ENCODE measurements at places on chromosomes 5 and 9. TPM values are rescaled to one million over a fixed set of nuclear protein-coding genes. Genes with fewer than 3 reads are reported as not detected.
A peak's percentile ranks its signal among the peaks of the same experiment; 100 is the strongest.

DNA sequence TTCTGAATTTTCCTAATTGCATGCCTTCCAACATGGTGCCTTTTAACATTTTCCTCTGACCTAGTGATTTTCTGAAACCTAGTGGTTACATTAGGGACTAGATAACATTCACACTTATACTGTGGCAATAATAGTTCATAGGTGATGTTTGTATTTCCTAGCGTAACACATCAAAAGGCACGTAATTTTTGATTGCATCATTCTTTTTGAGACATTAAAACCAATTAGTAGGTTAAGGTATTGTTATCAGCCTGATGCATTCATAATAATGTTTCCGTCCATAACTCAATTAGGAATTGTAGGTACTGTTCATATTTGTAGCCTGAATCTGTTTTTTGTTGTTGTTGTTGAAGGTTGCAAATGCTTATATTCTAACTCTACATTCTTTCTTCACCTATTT, 192.4 kb downstream of the ANXA1 start:
- no peaks in the 10 kb centered on the region for H3K27me3 ChIP-seq
- no peak overlapping the region for H3K27ac ChIP-seq
- DNase-seq: no peak
- no peaks in the 10 kb centered on the region for H3K4me1 ChIP-seq
- no peak overlapping the region for H3K4me3 ChIP-seq

GRCh38 chr9:38008168-38009034, 60.6 kb downstream of the SHB start:
- no peaks in the 10 kb centered on the region for H3K27me3 ChIP-seq
- no peaks in the 10 kb centered on the region for H3K36me3 ChIP-seq
- peaks cover 29% of the 10 kb centered on the region for H3K4me1 ChIP-seq
- peak; percentile 47 for DNase-seq

GRCh38 chr5:179610109-179610902, 13.2 kb downstream of the HNRNPH1 start:
- peaks cover 3% of the 10 kb centered on the region for H3K4me1 ChIP-seq
- H3K36me3 ChIP-seq: peaks cover 76% of the 10 kb centered on the region
- DNase-seq: no peak
- no peaks in the 10 kb centered on the region for H3K27me3 ChIP-seq

- no peak overlapping the region for H3K4me3 ChIP-seq
- H3K27me3 ChIP-seq: no peaks in the 10 kb centered on the region
- no peak for DNase-seq
Measured at GRCh38 chr5:171953860-171954701, 52.4 kb downstream of the FBXW11 start.

DNA sequence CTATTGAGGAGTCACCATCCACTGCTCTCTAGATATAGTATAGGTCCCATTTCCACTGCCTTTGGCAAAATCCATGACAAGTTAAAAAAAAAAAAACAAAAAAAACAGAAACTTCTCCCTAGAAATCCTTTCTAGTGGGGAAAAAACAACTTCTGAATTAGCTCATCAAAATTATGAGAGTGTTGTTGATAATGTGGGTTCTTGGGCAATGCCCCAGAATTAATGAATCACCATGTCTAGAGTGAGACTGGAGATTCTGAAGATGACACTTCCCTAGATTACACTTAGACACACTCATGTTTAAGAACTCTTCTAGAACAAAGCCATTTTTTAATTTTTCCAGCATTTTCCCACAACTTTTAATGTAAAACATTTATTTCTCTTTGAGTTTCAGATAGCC, 728.0 kb upstream of the C9orf72 start:
- no peak overlapping the region for H3K4me3 ChIP-seq
- H3K27ac ChIP-seq: no peak overlapping the region
- no peak for DNase-seq
- H3K27me3 ChIP-seq: no peaks in the 10 kb centered on the region

DNA sequence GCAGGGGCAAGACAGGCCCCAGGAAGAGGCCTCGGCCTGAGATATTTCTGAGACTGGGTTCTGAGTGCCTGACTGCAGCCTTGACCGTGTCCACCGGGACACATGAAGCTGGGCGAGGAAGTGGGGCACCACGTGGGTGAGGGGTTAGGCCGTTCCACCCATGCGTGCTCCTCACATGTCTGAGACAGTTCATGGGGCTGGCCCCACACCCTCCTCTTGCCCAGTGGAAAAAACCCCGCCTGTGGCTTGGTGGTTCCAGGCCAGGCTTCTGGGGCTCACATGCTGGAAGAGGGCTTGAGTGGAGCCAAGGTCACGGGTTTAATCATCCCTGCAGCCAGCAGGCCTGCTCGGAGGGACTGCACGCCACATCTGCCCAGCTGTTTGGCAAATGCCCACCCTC, 11.4 kb downstream of the HMCN2 start:
- peaks cover under 1% of the 10 kb centered on the region for H3K4me1 ChIP-seq
- no peaks in the 10 kb centered on the region for H3K27me3 ChIP-seq
- DNase-seq: no peak
- no peak overlapping the region for H3K4me3 ChIP-seq
- no peaks in the 10 kb centered on the region for H3K36me3 ChIP-seq

- no peaks in the 10 kb centered on the region for H3K4me1 ChIP-seq
- no peak overlapping the region for H3K4me3 ChIP-seq
- H3K27ac ChIP-seq: no peak overlapping the region
Measured at GRCh38 chr5:159804121-159804520, 112.2 kb upstream of the ADRA1B start.

Gene CCL21
- total RNA-seq: 67.3 TPM

DNA sequence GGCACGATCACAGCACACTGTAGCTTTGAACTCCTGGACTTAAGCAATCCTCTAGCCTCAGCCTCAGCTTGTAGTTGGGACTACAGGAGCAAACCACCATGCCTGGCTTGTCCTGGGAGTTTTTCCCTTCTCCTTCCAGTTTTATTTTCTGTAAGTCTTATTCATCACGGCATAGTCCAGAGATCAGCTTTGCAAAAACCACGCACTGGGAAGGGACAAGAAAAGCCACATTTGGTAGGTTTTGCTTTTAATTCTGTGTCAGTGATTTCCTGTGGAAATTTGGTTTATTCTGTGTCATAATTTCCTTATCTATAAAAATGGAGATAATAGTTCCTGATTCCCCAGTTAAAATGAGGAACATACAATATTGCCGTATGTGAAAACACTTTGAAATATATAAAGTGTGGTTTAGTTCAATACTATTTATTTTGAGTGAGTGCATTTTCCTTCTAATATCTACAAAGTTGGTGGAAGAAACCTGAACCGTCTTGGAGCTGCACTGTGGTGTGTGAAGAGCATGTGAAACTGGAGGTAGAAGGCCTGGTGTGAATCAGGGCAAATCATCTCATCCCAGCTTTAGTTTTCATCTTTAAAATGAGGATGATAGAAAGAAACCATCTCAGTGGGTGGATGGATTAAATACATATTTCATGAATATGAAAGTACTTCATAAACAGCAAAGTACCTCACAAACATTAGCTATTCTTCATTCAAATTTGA, 92.8 kb upstream of the ELL2 start:
- no peak for DNase-seq
- no peak overlapping the region for H3K27ac ChIP-seq
- H3K36me3 ChIP-seq: no peaks in the 10 kb centered on the region
- H3K27me3 ChIP-seq: no peaks in the 10 kb centered on the region
- no peak overlapping the region for H3K4me3 ChIP-seq
- H3K4me1 ChIP-seq: no peaks in the 10 kb centered on the region

GRCh38 chr5:140075371-140075770, 32.3 kb upstream of the NRG2 start:
- no peak for DNase-seq
- H3K4me3 ChIP-seq: no peak overlapping the region
- H3K27ac ChIP-seq: no peak overlapping the region
- H3K4me1 ChIP-seq: no peaks in the 10 kb centered on the region
- H3K36me3 ChIP-seq: no peaks in the 10 kb centered on the region

Gene SHISAL2B
- 2.8 TPM for total RNA-seq

Gene ZDHHC11
- 110 TPM for total RNA-seq

DNA sequence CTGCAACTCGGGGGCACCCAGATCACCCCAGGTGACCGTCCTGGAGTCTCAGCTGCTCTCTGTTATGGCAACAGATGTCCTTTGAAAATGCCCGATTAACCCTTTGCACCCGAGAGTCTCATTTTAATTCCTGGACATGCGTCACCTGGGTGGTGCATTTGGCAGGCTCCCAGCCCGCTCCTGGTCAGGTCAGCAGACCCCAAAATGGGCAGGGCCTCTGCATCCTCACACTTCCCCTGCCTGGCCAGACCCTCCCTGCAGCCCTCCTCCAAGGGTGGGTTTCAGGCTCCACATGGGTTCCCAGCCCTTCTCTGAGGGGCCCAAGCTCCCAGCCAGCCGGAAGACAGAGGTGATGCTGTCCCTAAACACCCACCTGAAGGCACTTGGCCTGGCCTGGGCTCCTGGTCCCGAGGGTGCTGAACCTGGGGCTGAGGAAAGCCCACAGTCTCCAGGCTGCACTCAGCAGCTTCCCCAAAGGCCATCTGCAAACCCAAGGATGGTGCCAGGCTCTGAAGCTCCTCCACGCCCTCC, 69.4 kb downstream of the PSMB7 start:
- peaks cover 18% of the 10 kb centered on the region for H3K4me1 ChIP-seq
- no peak overlapping the region for H3K4me3 ChIP-seq
- no peaks in the 10 kb centered on the region for H3K27me3 ChIP-seq
- peaks cover 26% of the 10 kb centered on the region for H3K36me3 ChIP-seq
- H3K27ac ChIP-seq: no peak overlapping the region

- no peak for DNase-seq
- no peaks in the 10 kb centered on the region for H3K4me1 ChIP-seq
- no peaks in the 10 kb centered on the region for H3K36me3 ChIP-seq
- no peak overlapping the region for H3K4me3 ChIP-seq
- H3K27me3 ChIP-seq: no peaks in the 10 kb centered on the region
- H3K27ac ChIP-seq: no peak overlapping the region
Measured at GRCh38 chr5:179055841-179056240, 4.3 kb upstream of the ZNF354C start.

- H3K27ac ChIP-seq: no peak overlapping the region
- H3K4me1 ChIP-seq: no peaks in the 10 kb centered on the region
- H3K27me3 ChIP-seq: no peaks in the 10 kb centered on the region
- no peak for DNase-seq
- H3K36me3 ChIP-seq: no peaks in the 10 kb centered on the region
Measured at GRCh38 chr5:143738417-143739401, 73.3 kb upstream of the HMHB1 start.

- H3K36me3 ChIP-seq: no peaks in the 10 kb centered on the region
- H3K4me1 ChIP-seq: peaks cover 5% of the 10 kb centered on the region
- H3K27me3 ChIP-seq: no peaks in the 10 kb centered on the region
- no peak for DNase-seq
- no peak overlapping the region for H3K27ac ChIP-seq
- H3K4me3 ChIP-seq: no peak overlapping the region
Measured at GRCh38 chr5:179254638-179255271, 90.5 kb downstream of the ADAMTS2 start.

GRCh38 chr5:116576053-116576713, 1.6 kb upstream of the SEMA6A start:
- peaks cover 31% of the 10 kb centered on the region for H3K4me1 ChIP-seq
- H3K27me3 ChIP-seq: no peaks in the 10 kb centered on the region
- H3K27ac ChIP-seq: no peak overlapping the region

- H3K36me3 ChIP-seq: no peaks in the 10 kb centered on the region
- no peak for DNase-seq
- H3K27ac ChIP-seq: no peak overlapping the region
- H3K4me3 ChIP-seq: no peak overlapping the region
- H3K27me3 ChIP-seq: no peaks in the 10 kb centered on the region
Measured at GRCh38 chr5:58348996-58349728, 110.7 kb downstream of the PLK2 start.

Gene IFNA13
- not detected for total RNA-seq

Gene PCDHGB2
- 4.6 TPM for total RNA-seq

- H3K4me1 ChIP-seq: no peaks in the 10 kb centered on the region
- no peak for DNase-seq
- no peak overlapping the region for H3K27ac ChIP-seq
- H3K27me3 ChIP-seq: no peaks in the 10 kb centered on the region
- no peaks in the 10 kb centered on the region for H3K36me3 ChIP-seq
Measured at GRCh38 chr9:81573415-81574321, 115.7 kb downstream of the TLE1 start.

Gene CATSPER3
- total RNA-seq: 0.61 TPM

Gene TICAM2
- 1.5 TPM for total RNA-seq

Gene MEGF10
- 0.82 TPM for total RNA-seq

- no peak overlapping the region for H3K4me3 ChIP-seq
- H3K27ac ChIP-seq: no peak overlapping the region
- no peaks in the 10 kb centered on the region for H3K27me3 ChIP-seq
- DNase-seq: no peak
- no peaks in the 10 kb centered on the region for H3K36me3 ChIP-seq
Measured at GRCh38 chr5:130762031-130762430, 403.0 kb downstream of the HINT1 start.

Gene DMRT2
- 0.52 TPM for total RNA-seq

- no peak for DNase-seq
- H3K27me3 ChIP-seq: no peaks in the 10 kb centered on the region
- no peak overlapping the region for H3K4me3 ChIP-seq
- H3K27ac ChIP-seq: no peak overlapping the region
- H3K4me1 ChIP-seq: no peaks in the 10 kb centered on the region
- H3K36me3 ChIP-seq: peaks cover 8% of the 10 kb centered on the region
Measured at GRCh38 chr9:112112519-112112918, 62.6 kb downstream of the SUSD1 start.

Gene ANKRD20A1
- 4.4 TPM for total RNA-seq

DNA sequence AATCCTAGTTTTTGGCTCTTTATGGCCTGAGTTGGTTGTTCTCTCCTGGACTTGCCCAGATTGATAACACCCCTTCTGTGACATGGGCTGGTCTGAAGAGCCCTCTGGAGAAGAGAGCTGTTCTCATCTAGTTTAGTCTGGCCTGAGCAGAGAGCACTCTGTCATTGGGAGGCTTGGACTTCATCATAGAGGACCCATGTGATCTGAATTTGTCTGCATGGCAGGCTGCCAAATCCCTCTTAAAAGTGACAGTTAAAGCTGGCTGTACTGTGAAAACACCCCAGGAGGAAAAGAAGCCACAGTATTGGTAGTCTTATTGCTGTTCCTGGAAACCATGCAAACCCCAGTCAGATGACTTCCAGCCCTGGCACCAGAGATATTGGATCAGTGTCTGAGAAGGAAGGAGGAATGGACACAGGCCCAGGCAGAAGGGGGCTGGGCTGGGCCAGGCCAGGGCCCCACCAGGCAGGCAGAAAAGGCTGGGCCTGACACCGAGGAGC, 3.7 kb upstream of the WDR31 start:
- no peaks in the 10 kb centered on the region for H3K27me3 ChIP-seq
- no peaks in the 10 kb centered on the region for H3K36me3 ChIP-seq
- H3K4me1 ChIP-seq: peaks cover 14% of the 10 kb centered on the region
- peak overlapping the region; percentile 80 for H3K27ac ChIP-seq
- no peak overlapping the region for H3K4me3 ChIP-seq

DNA sequence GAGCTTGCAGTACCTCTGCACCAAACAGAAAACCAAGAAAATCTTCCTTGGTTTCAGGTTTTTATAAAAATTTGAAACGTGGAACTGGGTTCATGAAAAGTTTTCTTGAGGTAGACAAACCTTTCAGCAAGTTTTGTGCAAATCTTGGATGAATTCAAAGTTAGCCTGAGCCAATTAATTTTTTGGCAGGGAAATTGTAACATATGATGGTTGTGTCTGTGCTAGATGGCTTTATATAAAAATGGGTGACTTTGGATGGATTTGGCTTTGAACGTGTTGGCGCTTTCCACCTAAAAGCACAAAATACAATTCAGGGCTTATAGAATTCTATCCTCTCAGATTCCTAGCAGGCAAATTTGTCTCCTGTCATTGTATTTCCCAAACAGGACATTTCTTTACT, 524.4 kb downstream of the CAAP1 start:
- no peak overlapping the region for H3K27ac ChIP-seq
- DNase-seq: no peak
- H3K36me3 ChIP-seq: no peaks in the 10 kb centered on the region
- no peak overlapping the region for H3K4me3 ChIP-seq
- no peaks in the 10 kb centered on the region for H3K4me1 ChIP-seq
- no peaks in the 10 kb centered on the region for H3K27me3 ChIP-seq

Data from lung (tissue), 17 donors.